Epithelial cell of prostate (primary cell): ENCODE measurements at places on chromosomes 3 and 15.

DNA sequence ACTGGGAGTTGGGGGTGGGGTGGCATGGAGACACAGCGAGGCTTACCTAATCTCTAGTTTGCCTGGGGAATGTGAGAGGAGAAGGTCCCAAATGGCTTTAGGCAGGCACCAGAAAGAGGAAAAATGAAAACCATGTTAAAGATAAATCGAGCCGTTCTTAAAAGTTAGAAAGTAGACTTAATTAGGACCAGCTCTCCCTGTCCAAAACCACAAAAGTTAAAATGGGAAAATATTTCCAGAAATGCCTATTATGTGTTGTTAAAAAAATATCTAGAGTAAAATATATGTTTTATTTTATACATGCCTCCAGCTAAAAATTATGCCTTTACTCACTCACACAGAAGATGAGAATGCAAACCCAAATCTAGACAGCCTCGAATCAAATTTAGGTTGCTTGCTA, 50.1 kb downstream of the LRTM1 start:
- no peak for DNase-seq

GRCh38 chr3:148990236-148990635, 1.1 kb upstream of the GYG1 start:
- DNase-seq, result no peak

DNA sequence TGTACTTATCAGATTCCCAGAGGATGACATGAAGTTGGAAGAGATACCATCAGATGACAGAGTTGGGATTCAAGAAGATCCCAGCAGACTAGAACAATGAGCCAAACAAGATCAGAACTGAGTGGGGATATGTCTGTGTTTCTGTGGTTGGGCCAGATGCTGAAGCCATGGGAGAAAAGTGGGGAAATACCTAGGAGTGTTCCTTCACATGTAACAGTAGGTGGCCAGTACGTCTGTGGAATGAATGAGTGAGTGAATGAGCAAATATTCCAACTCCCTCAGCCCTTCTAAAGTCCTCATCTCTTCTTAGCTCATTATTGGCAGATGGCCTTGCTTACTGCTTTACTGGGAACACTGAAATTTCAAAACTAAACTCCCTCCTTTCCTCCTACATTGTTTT, 32.2 kb upstream of the GREM1 start:
- DNase-seq, result no peak

DNA sequence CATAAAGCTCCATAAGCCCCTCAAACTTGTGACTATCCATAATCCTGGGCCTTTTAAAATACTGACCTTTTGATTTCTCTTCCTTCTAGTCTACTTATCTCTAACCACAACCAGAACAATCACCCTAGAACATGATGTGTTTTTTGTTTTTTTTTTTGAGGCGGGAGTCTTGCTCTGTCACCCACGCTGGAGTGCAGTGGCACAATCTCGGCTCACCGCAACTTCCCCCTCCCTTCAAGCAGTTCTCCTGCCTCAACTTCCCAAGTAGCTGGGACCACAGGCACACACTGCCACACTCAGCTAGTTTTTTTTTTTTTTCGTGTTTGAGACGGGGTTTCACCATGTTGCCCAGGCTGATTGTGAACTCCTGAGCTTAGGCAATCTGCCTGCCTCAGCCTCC, 25.1 kb downstream of the VPS39 start:
- no peak for DNase-seq

DNA sequence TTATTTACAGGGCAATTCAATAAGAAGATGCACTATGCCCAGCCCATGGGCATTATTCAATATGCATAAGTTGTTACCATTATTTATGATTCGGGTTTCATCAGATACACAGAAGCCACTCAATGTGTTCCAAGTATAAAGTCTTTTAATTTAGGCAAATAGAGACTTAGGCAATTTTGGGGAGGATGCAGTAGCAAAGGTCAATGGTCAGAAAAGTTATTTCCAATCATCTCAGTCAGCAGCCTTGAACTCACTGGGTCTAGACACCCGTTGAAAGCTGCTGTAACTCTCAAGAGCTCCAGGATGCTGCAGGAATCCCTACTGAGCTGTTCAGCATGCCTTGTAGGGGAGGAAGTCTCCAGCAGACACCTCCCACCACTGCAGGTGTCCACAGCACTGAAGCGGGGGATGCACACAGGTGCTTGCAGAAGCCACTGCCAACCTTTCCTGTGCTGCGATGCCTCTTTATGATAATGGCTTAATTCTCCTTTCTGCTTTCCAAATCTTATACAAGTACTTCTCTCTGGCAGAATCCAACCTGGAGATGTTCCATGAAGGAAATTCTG, 155.0 kb upstream of the SUCLG2 start:
- no peak for DNase-seq

- DNase-seq, result no peak
Observed at GRCh38 chr3:150429767-150430671, 21.9 kb downstream of the TSC22D2 start.

DNA sequence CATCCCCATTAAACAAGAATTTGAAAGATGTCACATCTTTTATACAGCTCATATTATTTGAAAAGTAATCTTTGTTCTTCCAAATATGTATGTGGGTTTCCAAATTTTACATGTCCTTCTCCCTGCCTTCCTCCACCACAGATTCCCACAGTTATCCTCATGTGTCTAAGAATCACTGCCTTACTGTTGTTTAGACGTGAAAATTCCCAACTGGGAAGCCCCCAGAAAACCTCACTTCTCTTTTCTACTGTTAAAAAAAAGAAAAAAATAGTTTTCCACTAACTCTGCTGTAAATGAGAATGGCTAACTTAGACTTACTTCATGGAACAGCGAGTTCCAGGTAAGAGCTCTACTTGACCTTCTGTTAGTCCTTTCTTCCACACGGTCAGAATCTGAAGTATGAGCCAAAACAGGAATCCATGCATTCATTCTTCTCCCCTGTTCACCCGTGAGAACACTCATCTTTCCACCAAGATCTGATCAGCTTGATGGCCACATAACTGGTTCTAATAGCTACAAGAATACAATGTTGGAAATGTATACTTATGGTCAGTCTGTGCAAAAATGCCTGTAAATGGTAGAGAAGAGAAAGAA, 17.9 kb upstream of the CSTA start:
- DNase-seq, result no peak

- DNase-seq, result no peak
Observed at GRCh38 chr3:134106580-134106979, 76.9 kb upstream of the SLCO2A1 start.

GRCh38 chr3:42712344-42712648, 9.7 kb upstream of the HHATL start:
- no peak for DNase-seq

DNA sequence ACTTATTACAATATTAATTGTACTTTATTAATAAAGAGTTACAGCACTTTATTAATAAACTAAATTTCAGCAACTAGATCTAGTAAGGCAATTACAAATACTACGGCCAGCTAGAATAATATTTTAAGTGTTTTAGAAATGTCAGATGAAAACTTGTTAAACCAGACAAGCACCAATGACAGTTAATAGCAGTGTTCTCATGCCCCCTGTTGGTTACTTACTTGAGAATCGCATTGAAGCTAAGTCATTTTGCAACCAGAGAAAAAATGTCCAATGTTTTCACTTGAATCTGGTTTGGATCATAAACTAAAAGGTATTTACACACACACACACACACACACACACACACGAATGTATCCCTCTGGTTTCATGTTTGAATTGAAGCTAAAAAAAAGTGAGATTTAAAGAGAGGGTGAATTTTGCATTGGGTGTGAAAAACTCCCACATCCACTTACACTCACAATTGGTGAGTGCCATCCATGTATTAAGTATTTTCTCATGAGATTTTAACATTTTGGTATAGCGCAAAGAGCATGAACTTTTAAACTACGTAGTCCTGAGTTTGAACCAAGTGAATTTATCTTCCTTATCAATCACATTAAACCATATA, 347.7 kb downstream of the ZBBX start:
- peak; percentile 18 for DNase-seq

GRCh38 chr3:186466391-186466974, 77.7 kb downstream of the CRYGS start:
- no peak for DNase-seq

DNA sequence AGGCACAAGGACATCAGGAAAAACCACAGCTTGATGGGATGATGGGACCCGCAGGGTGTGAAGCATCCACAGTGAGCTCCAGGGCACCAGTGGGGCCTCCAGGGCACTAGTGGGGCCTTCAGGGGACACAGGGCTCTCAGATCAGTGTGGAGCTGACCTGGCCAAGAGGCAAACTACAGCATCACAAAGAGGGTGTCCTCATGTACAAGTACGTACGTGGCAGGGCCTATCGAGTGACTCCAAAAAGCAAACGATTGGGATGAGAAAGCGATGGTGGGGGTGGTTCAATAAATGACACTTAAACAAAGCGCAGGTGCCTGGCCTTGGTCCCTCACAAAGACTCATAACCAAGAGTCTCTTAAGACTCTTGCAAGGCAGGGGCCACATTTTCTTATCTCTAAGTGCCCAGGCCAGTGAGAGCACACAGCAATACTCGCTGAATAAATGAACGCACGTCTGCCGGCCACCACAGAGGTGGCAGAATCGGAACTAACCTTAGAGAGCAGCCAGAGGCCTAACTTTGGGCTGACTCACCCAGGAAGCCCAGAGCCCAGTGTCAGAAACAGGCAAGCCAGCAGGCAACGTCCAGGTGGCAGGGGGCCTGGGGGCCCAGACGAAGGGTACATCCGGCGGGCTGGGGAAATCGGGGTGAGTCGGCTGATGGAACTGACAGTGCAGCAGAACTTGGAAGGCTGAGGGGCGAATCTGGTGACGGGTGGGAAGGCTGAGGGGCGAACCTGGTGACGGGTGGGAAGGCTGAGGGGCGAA, 8.7 kb downstream of the PCSK6 start:
- DNase-seq, result no peak

DNA sequence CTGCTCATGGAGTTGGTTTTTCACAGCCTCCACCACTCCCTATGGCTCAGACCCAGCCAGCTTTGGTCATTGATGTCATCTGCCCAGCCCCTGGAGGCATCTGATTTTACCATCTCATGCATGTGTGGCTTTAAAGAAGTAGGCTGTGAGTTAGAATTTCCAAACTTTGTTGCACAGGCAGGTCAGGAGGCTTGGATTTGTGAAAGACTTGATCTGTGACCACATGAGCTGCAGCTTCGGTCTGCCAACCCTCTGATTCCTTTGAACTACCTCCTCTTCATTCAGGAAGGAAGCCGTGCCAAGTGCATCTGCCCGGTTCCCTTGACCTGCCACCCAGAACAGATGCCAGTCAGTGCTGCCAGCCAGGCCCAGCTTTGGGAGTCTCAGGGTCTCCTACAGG, 9.2 kb downstream of the CTXND1 start:
- DNase-seq, result no peak

- no peak for DNase-seq
Observed at GRCh38 chr3:149131589-149131988, 2.2 kb downstream of the HPS3 start.
